A549 treated with AZD2906 at 1 μM for 4 hours (cell line): ENCODE measurements at places on chromosomes 12 and 14. TPM values are rescaled to one million over a fixed set of nuclear protein-coding genes. Genes with fewer than 3 reads are reported as not detected.

The FSCB gene
- not detected in 5 replicates for total RNA-seq

The PAH gene
- 0.08 TPM in 2 of 5 replicates, not detected in the others for total RNA-seq

The SRGAP1 gene
- 9.3 to 12.2 TPM (median 9.8 TPM) in 5 replicates for total RNA-seq

The BBS10 gene
- 4.5 to 6.4 TPM (median 5.6 TPM) in 5 replicates for total RNA-seq

The PEBP1 gene
- total RNA-seq: 231 to 285 TPM (median 281 TPM) in 5 replicates

The SPRYD4 gene
- 1.8 to 1.9 TPM (median 1.9 TPM) in 5 replicates for total RNA-seq

The STON2 gene
- total RNA-seq: 1.5 to 2.2 TPM (median 1.7 TPM) in 5 replicates

The STXBP6 gene
- 2.4 to 3.1 TPM (median 2.7 TPM) in 5 replicates for total RNA-seq

The AVPR1A gene
- total RNA-seq: 0.01 to 0.07 TPM (median 0.03 TPM) in 5 replicates

The NELL2 gene
- 0.14 to 0.33 TPM (median 0.16 TPM) in 3 of 5 replicates, not detected in the others for total RNA-seq

The CLMN gene
- total RNA-seq: 4.8 to 8.1 TPM (median 6.9 TPM) in 5 replicates

The RNU4-1 gene
- 97.7 TPM in 1 of 5 replicates, not detected in the others for total RNA-seq

The MTHFD1 gene
- 99.2 to 123 TPM (median 105 TPM) in 5 replicates for total RNA-seq

The SLC2A14 gene
- total RNA-seq: 0.78 to 1.1 TPM (median 0.93 TPM) in 5 replicates

The CMTM5 gene
- not detected in 5 replicates for total RNA-seq

The TPH2 gene
- total RNA-seq: not detected in 5 replicates

The ASCL1 gene
- not detected in 5 replicates for total RNA-seq
